ENCODE measurements at places on chromosomes 12 and 14.

GRCh38 chr14:71410578-71411284, 503.5 kb downstream of the PCNX1 start:
- DNase-seq: no peak

DNA sequence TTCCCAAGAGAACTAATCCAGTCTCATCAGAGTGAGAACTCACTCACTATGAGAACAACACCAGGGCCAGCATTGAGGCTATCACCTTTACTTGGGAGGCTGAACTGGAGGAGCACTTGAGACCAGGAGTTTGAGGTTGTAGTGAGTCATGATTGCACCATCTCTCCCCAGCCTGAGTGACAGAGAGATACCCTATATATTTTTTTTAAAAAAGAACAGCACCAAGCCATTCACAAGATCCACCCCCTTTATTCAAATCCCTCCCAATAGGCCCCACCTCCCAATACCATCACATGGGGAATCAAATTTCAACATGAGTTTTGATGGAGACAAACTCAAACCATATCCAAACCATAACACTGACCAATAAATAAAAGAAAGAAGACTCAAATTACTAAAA, 3.7 kb upstream of the TMX1 start:
- no peak for DNase-seq

DNA sequence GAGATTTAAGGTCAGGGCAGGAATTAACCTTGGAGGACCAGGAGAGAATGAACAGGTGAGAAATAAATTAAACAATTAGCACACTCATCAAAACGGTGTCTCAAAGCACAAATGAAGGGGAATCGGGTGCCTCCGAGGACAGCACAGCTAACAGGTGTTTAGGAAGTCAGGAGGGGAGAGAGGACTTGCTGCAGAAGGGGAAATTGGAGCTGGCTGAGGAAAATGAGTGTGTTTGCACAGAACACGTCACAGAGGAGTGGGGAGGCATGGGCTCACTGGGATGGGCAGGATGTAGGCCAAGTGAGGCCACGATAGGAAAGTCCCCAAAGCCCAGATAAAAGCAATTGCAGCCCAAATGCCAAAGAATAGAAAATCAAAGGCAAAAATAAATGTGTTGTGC, 121.7 kb downstream of the ZNF664 start:
- DNase-seq: no peak

GRCh38 chr12:38788106-38788505, 117.3 kb downstream of the CPNE8 start:
- DNase-seq: no peak

DNA sequence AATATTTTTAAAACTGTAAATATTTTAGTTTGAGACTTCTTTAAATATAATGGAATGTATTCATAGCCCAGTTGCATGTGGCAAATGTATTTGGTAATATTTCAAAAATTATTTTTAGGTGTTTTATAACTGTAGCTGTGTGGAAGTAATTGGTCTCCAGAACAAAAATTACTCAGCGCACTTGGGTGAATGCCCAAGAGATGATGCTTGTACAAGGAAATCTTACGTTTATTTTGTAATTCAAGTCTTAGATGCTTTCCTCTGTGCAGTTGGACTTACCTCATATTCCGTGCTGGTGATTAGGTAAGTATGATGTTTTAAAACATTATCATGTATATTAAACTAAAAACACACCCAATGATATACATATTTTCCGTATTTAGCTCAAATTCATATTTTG, 76.7 kb upstream of the SLCO1B1 start:
- no peak for DNase-seq
